ENCODE measurements at places on chromosomes 6 and 20. TPM values are rescaled to one million over a fixed set of nuclear protein-coding genes. Genes with fewer than 3 reads are reported as not detected.

PDE7B gene
- 2.5 TPM for total RNA-seq

OXT gene
- total RNA-seq: not detected

OR2B3 gene
- total RNA-seq: not detected

LY6G6F gene
- total RNA-seq: not detected

PPP1R18 gene
- total RNA-seq: 49.8 TPM

UST gene
- 27.1 TPM for total RNA-seq

PTPRT gene
- total RNA-seq: under 0.01 TPM

POU3F2 gene
- total RNA-seq: not detected

TNF gene
- total RNA-seq: not detected

CRIP3 gene
- not detected for total RNA-seq

Data from uterine smooth muscle cell (primary cell).